ENCODE measurements at places on chromosomes 12 and 14.

DNA sequence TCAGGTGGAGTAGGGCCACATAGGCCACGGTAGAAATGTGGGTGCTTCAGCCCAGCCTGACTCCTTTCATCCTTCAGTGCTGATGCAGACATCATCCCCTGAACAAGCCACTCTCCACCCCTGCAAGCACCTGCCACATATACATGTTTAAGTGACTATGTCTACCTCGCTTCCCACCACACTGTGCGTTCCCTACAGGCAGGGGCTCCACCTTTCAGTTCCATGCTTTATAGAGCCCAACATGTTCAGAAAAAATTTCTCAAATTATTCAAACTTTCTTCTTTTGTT lies 11.6 kb downstream of the SLC7A7 start:
- no peak for DNase-seq

DNA sequence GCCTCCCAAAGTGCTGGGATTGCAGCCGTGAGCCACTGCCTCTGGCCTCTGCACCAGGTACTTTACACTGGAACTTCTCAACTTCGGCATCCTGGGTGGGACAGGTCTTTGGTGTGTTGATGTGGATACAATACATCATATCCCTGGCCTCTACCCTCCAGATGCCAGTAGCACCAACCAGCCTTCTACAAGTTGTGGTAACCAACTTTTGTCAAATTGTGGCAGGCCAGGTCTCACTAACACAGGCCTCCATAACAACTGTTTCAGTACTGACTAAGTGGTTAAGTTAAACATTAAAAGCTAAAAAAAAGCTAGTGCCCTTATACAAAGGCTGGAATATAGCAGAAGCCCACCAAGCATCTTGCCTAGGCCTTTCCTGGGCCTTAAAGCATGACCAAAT lies 232.9 kb downstream of the PCNX1 start:
- DNase-seq = no peak

DNA sequence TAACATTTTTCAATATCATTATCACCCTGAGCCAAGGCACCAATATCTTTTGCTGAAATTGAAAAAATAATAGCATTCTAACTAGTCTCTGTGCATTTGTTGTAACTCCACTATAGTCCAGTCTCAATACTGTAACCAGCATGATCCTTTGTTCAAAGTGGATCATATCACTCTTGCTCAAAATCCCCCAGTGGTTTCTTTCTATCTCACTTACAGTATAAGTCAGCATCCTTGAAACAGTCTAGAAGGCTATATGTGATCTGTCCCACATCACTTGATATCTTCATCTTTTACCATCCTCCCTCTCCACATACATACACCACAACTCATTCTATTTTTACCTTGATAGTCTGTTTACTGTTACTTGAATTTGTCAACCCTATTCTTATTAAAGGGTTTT lies 435.7 kb downstream of the CCER1 start:
- DNase-seq = no peak

DNA sequence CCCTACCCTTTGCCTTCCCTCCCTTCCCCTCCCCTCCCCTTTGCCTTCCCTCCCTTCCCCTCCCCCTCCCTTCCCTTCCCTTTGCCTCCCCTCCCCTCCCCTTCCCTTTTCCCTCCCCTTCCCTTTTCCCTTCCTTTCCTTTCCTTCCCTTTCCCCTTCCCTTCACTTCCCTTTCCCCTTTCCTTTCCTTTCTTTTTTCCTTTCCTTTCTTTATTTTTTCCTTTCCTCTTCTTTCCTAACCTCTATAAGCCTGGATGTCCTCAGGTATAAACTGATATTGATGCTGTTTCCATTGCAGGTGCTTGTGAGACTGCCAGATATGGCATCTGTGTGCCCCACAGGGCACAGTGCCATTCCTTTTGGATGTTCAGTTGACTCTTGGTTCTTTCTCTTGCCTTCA lies 163.2 kb downstream of the ESRRB start:
- DNase-seq = no peak

GRCh38 chr12:12883369-12884001 lies 7.9 kb upstream of the GPRC5A start:
- no peak for DNase-seq

DNA sequence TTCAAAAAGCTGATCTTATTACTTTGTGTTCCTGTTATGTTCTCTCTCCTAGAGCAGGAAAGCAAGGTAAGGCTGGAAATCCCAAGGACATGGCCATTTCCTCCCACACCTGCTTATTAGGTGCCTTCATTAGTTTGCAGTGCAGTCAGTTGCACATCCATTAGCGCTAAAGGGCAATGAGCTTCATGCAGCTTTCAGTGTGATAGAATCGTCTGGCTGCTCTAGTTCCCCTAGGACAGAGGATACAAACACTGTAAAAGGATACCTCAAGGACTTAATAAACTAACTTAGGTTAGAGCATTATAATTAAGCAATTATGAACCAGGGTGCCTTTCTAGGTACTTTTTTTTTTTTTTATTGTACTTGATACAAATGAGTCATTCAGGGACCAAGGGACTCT lies 21.1 kb downstream of the TMEM117 start:
- no peak for DNase-seq

- no peak for DNase-seq
Observed at GRCh38 chr12:116876151-116876869, 4.9 kb downstream of the HRK start.

GRCh38 chr14:39469094-39469710 lies 37.0 kb upstream of the FBXO33 start:
- no peak for DNase-seq

DNA sequence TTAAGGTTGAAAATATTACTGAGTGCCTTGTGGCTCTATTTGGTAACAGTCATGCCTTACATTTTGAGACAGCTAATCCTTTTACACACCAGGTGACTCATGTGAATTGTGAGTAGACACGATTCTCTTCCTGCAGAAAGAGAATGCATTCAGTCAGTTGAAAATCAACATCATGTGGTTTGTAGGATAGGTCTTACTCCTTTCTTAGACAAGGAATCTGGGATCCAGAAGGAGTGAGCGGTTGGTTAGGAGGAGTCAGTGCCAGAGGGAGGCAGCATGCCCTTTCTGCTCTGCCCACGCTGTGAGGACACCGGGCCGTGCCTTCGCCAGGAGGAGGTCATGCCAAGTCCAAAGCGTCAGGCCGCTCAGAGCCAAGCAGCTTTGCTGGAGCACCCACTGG lies 47.6 kb downstream of the TRAF3 start:
- DNase-seq = no peak

GRCh38 chr14:103868242-103868897 lies 21.0 kb upstream of the PPP1R13B start:
- DNase-seq = no peak

DNA sequence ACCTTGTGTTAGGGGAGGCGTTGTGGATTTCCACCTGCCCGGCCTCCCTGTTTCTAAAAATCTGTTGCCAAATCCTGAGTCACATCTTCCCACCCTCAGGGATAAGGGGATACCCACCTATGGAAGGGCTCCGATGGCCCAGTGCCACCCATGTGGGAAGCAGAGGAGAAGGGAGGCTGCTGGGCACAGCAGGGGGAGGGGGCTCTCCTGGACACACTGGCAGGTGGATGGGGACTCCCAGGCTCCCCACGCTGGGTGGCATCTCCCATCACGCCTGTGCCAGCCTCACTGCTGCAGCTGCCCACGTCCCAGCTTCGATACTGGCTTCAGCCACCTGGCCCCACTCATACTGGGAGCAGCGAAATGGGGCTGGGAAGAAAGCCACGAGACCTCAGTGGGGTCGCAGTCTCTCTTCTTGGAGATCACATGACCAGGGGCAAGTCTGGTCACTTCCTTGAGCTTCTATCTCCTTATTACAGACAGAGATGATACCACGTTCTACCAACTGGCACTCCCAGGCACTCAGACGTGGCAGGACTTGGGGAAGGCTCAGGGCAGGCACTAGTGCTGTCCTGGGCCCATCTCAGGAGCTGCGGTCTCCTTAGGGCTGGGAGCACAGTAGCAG lies 72.2 kb downstream of the PITPNM2 start:
- DNase-seq = no peak

DNA sequence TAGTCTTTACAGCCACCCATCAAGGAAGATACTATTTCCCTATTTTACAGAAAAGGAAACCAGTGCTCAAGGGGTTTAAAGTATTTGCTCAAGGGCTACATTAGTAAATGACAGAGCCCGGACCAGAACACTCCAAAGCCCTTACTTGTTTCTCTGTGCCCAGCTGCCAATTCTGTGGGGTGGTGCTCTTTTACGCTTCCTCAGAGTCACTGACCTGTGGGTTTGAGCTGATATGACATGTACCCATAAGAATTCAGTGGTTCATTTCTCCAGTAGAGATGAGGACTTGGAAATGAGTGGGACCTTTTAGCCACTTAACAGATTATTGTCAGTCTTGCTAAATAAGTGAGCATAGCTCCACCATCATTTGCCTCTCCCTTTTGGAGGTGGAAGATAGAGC lies 37.4 kb upstream of the NKX2-8 start:
- DNase-seq = no peak

- no peak for DNase-seq
Observed at GRCh38 chr14:77474479-77475177, 16.7 kb downstream of the AHSA1 start.

- no peak for DNase-seq
Observed at GRCh38 chr12:123813349-123813748, 51.2 kb downstream of the DNAH10 start.

DNA sequence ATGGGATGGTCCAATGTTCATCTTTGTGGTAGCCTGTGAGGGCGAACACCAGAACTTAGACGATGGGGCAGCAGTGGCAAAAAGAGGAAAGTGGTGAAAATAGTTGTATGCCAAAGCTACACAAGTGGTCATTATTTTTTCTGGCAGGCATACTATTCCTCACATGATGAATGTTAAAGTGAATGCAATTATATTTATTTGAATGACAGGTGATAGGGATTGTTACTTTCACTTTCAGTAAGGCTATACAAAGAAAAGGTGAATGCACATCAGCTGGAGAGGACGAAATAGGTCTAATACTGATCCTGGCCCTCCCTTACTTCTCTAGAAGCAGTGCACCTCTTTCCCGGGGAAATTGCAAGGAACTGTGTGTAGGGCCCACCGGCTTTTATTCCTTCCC lies 470.1 kb downstream of the TMTC2 start:
- no peak for DNase-seq

GRCh38 chr14:55303125-55303499 lies 31.9 kb downstream of the FBXO34 start:
- DNase-seq = no peak

- no peak for DNase-seq
Observed at GRCh38 chr12:98744680-98745079, 99.6 kb downstream of the APAF1 start.

DNA sequence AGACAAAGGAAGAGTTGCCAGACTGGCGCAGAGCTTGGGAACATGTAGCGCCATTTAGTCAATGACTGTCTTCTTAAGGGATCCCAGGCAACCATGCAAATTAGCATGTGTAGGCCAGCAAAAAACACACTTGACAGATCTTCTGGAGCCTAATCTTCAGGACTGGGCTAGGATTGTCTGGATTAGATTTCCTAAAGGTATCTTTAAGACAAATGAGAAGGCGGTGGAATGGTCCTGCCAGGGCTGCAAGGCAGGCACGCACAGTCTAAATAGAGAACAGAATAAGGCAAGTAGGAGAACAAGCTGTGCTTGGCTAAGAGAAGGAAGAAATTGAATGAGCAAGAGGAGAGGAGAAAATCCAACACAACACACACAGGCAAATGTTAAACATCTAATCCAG lies 80.0 kb downstream of the CIT start:
- DNase-seq = no peak

DNA sequence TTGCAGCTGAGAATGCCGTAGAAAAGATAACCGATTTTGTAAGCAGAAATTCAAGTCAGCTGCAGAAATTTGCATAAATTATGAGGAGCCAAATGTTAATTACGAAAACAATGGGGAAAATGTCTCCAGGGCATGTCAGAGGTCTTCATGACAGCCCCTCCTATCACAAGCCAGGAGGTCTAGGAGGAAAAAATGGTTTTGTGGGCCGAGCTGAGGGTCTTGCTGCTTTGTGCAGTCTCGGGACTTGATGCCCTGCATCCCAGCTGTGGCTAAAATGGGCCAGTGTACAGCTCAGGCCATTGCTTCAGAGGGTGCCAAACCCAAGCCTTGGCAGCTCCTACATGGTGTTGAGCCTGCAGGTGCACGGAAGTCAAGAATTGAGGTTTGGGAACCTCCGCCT lies 131.2 kb upstream of the PDE3A start:
- no peak for DNase-seq

DNA sequence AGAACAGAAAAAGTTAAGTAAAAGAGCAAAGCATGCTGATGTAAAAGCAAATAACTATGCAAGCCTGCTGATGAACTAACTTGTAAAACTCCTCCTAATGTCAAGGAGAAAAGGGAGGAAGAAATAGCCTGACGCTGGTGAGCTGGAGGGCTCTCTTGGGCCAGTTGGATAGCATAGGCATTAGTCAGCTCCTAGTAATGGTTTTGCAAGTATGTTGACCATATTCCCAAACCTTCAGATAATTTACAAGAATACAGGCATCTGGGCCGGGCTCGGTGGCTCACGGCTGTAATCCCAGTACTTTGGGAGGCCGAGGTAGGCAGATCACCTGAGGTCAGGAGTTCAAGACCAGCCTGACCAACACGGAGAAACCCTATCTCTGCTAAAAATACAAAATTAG lies 871.4 kb downstream of the C12orf50 start:
- no peak for DNase-seq

- DNase-seq = no peak
Observed at GRCh38 chr14:55241673-55242072, 29.5 kb upstream of the FBXO34 start.

DNA sequence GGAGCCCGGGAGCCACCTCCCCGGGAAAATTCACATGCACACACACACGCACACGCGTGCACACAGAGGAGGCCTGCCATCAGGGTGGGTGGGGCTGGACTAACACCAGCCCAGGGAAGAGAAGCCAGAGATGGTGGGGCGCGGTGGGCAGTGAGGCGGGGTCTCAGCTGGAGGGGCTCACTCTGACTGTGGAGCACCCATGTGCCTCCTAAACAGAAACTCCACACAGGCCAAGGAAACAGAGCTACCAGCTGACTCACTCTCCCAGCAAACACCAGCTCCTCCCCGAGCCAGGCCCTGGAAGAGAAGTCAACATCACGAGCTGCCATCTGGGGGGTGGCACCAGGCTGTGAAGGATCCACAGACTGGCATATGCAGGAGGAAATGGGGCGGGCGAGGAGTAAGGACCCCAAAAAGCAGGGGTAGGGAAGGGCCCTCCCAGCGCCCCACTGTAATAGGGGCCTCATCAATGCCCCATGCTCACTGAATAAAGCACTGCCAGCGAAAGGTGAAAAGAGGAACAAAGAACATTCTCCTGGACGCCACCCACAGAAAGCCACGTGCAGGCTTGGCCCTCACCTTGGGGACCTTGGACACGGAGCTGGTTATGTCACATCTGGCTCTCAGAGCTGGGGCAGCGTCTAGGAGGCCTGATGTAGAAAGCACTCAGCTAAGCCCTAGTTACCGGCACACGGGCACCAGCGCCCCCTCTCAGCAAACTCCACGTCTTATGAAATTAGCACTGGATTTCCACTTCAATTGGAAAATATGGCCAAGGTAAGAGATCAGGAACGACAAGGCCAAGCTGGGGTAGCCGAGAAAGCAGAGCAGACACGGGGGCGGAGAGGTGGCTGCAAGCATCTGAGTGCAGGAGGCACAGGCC lies 8.4 kb upstream of the INF2 start:
- DNase-seq = no peak

GRCh38 chr14:98909251-98909944 lies 362.6 kb downstream of the BCL11B start:
- DNase-seq = no peak

GRCh38 chr12:106582249-106582591 lies 584 bp upstream of the RFX4 start:
- DNase-seq = no peak

Measured in NT2/D1 (cell line).